WTC11 (cell line): ENCODE measurements at places on chromosomes 3 and 15. TPM values are rescaled to one million over a fixed set of nuclear protein-coding genes. Genes with fewer than 3 reads are reported as not detected.

GRCh38 chr3:74693696-74694393 lies 79.4 kb upstream of the CNTN3 start:
- DNase-seq = no peak

GRCh38 chr3:167001374-167001773 lies 378.7 kb downstream of the ZBBX start:
- no peak for DNase-seq

DNA sequence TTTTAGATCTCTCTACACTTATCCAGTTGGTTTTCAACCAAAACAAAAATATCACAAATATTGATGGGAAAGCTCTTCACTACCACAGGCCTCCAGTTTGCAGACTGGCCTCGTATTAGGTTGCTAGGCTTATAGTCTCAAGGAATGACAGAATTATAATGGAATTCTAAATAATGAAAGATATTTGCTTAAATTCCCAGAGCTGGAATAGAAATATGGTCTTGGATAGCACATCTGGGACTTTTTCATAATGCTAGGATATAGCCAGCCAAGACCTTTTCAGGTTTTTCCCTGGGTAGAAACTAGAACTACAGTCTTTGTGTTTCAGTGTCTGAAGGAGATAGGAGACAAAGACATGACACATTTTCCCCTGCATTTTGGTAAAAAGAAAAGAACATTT lies 121.9 kb upstream of the STAC start:
- no peak for DNase-seq

GRCh38 chr15:38565287-38565670 lies 665 bp upstream of the RASGRP1 start:
- DNase-seq = no peak

The TRIM42 gene
- not detected in 3 replicates for total RNA-seq
